Neural crest cell (in vitro differentiated cells): ENCODE measurements at places on chromosomes 1 and 21. TPM values are rescaled to one million over a fixed set of nuclear protein-coding genes. Genes with fewer than 3 reads are reported as not detected.

KCNQ4 gene
- 0.89 and 0.91 TPM in 2 replicates for total RNA-seq

ESPN gene
- total RNA-seq, result 1.7 and 4.3 TPM in 2 replicates

KRTAP13-2 gene
- not detected in 2 replicates for total RNA-seq

OR2L8 gene
- total RNA-seq, result not detected in 2 replicates

SLAMF8 gene
- total RNA-seq, result not detected in 2 replicates

TRNP1 gene
- total RNA-seq, result 16.7 and 18.7 TPM in 2 replicates

CATSPERE gene
- total RNA-seq, result 0.44 and 0.73 TPM in 2 replicates

EVI5 gene
- 22.8 and 24.7 TPM in 2 replicates for total RNA-seq

CLEC20A gene
- not detected in 2 replicates for total RNA-seq

CTSK gene
- 4.6 and 5.8 TPM in 2 replicates for total RNA-seq

CD34 gene
- total RNA-seq, result 0.14 and 0.26 TPM in 2 replicates
